ENCODE measurements at places on chromosomes 16 and 17.

DNA sequence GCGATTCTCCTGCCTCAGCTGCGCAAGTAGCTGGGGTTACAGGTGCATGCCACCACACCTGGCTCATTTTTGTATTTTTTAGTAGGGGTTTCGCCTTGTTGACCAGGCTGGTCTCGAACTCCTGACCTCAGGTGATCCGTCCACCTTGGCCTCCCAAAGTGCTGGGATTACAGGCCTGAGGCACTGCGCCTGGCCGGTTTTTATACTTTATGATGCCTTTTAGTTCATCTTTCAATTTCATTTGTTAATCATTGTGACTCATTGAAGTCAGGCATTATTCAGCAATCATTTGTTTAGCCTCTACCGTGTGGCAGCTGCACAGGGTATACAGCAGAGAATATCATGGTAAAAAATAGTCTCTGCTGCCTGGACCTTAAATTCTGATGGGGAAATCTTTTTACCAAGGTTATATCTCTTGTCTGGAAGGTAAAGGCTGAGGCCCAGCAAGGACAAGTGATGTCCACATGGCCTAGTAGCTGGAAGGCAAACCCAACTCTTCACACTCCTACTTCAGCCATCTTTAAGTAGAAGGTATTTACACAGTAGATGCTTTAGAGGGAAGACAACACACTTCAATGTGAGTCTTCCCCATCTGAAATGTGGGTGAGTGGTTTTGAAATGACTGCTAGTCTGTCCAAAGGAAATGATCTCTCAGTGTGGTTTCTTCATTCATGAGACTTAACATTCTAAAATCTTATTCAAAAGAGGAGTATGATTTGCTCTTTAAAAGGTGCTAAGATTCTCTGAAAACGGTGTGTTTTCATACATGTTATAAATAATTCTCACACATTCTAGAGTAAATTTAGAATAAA, 2.4 kb downstream of the PRPSAP2 start:
- peak; percentile 49 for DNase-seq

DNA sequence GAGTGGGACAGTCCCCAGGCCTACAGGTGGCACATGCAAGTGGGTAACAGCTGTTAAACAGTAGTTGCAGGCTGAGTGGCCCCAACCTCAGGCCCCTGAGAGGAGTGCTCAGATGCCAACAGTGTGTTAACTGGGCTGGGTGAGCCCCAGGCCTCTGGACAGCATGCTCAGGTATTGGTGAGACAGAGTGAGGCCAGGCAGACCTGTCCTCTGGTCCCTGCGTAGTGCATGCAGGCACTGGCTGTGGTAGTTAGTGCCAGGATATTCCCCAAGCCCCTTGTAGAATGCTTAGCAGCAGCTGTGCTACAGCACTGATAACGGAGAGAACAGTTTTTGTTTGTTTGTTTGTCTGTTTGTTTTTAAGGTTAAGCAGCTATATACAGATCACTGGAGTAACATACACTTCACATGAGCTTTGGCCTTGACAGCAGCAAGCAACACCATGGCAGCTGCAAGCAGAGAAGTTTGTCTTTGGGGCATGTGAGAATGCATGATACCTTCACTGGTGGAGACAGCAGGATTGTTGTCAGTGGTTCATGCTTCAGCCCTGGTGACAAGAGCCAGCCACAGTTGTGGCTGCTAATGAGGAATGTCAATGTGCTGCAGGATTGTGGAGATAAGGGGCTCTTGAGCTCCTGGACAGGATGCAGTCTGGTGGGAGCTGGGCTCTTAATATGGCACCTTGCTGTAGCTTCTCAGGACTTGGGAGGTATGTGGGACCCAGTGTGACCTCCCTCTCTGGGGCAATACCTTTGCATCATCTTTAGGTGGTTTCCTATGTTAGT, 614.4 kb downstream of the CDH11 start:
- no peak for DNase-seq

- DNase-seq, result no peak
These were observed 262.7 kb upstream of the KCNJ16 start for GRCh38 chr17:69812240-69812837.

- DNase-seq, result peak; percentile 60
These were observed 22.0 kb upstream of the METRNL start for GRCh38 chr17:83057397-83057761.

- DNase-seq, result no peak
These were observed 50.2 kb downstream of the DNAH3 start for GRCh38 chr16:21100447-21100846.

- DNase-seq, result no peak
These were observed 49.7 kb downstream of the MYO1D start for GRCh38 chr17:32827227-32827626.

GRCh38 chr16:14307527-14308367, 236.6 kb downstream of the MRTFB start:
- no peak for DNase-seq

DNA sequence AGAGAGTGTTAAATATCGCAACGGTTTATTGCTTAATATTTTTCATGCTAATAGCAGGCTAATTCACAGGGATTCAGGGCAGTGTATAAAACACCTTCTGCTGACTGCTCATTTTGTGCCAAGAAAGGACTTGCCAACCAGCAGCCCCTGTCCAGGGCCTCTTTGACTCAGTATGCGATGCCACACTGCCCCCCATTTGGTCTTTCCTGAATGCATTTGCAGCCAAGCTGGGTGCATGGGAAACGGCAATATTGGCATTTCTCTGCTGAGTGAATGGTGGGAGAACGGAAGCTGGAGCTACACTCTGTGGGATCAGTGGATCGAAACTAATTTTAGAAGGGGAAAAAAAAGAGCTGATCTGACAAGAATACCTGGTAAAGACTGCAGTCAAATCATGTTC, 152.9 kb upstream of the C16orf82 start:
- no peak for DNase-seq

GRCh38 chr16:55529018-55529417, 20.1 kb downstream of the LPCAT2 start:
- no peak for DNase-seq

GRCh38 chr16:46711106-46712058, 21.9 kb downstream of the ORC6 start:
- no peak for DNase-seq

- DNase-seq, result no peak
These were observed 227.3 kb downstream of the HAPSTR1 start for GRCh38 chr16:9318764-9319163.

GRCh38 chr17:79838522-79839274, 542 bp downstream of the CBX4 start:
- no peak for DNase-seq

All from ascending aorta (tissue), 2 donors.